ENCODE measurements at places on chromosomes 16 and 17.

DNA sequence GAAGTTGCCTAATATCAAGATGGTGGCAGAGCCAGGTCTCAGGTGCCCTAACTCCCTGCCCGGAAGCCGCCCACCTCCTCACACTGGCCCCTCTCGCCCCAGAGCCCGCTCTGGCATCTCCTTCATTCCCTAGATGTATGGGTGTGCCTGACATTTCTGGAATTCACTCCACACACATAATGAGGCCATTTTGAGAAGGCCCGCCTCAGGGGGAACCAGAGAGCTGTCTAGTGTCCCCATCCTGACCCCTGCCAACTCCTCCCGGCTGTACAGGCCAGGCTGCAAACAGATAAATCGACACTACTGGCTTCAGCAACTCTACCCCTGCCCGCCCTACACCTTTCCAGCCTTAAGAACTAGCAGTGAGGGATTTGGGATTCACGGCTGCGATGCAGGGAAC, 7.7 kb downstream of the WNT3 start:
- DNase-seq, result no peak

- DNase-seq, result no peak
Observed at GRCh38 chr16:76474048-76474447, 196.8 kb downstream of the CNTNAP4 start.

- no peak for DNase-seq
Observed at GRCh38 chr16:85029981-85030401, 2.4 kb downstream of the KIAA0513 start.

DNA sequence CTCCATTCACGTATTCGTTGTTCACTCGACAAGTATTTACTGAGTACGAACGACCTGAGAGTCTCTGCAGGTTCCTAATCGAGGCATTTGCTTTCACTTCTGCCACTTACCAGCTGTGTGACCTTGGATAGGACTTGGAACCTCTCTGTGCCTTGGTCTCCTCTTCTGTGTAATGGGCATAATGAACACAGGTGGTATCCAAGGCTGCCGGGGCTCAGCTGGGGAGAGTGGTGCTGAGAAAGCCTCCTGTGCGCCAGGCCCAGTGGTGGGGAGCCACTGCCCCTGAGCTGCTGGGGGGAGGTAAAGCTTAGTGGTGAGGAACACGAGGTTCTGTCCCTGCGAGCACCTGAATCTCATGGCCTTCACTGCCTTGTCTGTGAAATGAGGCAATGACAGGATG, 150.7 kb downstream of the IRF8 start:
- DNase-seq, result no peak

GRCh38 chr17:6561446-6561845, 5.1 kb upstream of the PITPNM3 start:
- DNase-seq, result no peak

- no peak for DNase-seq
Observed at GRCh38 chr16:3161235-3162018, 26.6 kb upstream of the OR1F1 start.

DNA sequence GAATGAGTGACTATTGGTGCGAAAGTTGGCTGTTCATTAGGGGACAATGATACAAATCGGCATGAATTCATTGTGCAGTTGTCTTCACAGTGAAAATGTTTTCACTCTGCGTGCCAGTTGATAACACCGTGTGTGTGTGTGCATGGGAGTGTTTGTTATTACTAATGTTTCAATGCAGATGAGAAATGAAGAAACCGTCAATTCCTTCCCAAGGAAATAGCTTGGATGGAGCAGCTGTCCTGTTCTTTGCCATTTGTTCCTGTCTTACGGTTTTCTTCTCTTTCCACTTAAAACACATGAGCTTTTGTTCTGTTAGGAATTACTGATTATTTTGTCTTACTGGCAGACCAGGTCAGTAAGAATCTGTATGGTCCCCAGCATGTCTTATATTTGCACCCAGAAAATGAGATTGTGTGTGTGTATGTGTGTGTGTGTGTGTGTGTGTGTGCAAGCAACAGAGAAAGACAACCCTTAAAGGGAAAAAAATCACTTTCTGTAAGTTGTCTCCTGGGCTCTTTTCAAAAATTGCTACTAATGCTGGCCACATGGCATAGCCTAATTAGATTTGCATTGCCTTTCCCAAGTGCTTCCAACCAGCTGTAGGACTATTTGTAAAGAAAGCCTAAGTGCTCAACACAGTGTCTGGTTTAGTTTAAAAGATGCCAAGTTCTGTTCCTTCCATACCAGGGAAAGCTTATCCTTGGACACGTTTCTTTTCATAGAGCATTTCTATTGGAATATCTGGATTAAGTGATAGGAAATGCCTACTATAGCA, 23.8 kb downstream of the SHISA9 start:
- no peak for DNase-seq

DNA sequence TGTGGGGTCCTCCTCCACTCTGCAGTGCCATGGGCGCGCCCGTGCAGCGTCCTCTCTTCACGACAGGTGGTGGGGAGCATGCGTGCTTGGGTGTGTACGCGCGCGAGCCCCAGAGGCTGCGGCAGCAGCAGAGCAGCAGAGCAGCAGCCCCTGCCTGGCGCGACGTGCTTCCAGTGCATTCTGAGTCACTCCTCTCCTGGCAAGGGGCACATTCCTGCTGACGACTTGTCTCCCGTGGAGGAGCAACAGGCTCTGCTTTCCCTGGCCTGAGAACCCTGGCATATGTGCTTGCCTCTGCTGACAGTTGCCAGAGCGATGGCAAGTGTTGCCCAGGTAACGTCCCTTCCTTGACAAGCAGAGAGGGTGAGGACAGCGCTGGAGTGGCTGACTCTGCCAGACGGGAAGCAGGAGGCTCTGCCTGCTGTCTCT, 133.8 kb upstream of the PLCG2 start:
- no peak for DNase-seq

GRCh38 chr17:49280061-49280460, 49.5 kb upstream of the PHOSPHO1 start:
- DNase-seq, result no peak

DNA sequence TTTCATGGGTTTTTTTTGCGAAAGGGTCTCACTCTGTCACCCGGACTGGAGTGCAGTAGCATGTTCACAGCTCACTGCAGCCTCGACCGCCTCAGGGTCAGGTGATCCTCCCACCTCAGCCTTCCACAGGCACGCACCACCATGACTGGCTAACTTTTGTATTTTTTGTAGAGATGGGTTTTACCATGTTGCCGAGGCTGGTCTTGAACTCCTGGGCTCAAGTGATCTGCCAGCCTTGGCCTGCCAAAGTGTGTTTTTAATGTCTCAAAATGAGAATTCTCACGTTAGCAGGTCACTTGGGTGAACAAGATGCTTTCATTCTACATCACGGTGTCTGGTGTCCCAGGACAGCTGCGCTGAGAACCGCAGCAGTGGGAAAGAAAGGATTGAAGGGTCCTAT, 3.2 kb downstream of the FBXO31 start:
- no peak for DNase-seq

DNA sequence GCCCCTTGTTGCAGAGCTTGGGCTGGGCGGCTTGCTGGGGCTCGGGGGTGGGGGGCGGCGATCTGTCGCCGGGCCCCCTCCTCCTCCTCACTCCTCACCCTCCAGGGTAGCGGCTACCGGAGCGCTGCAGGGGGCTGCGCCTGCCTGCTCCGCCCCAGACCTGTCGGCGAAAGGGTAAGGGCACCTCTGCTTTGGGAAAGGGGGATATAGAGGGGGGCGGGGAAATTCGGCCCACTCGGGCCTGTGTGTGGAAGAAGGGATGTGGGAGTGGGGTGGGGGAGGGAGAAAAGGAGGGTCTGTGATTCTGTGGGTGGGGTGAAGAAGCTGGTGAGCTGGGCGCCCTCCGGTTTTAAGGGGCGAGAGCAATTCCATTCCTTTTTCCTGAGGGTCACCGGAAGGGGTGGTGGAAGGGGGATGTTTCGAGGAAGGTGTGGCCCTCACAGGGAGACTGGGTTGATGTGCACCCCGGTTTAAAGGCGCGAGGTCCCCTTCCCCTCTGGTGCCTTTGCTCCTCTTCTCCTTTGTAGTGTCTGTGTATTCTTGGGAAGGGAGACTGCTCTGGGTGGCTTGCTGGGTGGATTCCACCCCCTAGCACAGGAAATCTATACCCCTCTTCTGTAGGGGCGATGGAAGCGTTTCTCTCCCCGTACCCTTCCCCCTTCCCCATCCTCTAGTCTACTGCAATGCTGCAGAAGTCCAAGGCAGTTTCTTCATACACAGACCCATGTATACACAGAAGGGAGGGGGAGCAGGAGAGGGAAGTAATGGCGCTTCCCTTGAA, 878 bp downstream of the TAOK1 start:
- no peak for DNase-seq

DNA sequence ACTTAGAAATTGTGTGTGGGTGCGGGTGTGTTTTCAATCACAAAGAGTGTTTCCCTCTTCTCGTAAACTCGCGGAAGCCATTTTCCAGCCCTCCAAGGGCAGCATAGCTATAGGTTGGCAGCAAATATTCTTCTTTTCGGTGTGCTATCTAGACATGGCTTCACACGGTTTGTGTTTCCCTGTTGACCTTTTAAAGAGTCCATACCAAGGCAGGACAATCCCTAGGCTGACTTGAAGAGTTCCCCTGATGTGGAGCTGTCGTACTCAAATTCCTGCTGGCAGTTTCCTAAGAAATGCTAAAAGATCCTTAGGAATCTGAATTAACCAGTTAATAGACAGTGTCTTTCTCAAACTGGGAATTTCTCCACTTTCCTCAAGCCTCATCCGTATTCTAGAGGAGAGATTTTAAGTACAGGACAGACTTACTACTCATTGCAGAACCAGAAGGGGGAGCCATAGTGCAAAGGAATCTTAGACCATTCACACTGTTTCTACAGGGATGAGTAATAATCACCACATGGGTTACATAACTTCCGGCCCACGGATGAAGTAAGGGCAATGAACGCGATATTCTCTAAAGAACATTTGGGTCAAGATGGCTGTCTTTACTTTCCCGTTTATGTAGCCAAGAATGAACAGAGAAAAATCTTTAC, 288.6 kb upstream of the ELAC2 start:
- no peak for DNase-seq

DNA sequence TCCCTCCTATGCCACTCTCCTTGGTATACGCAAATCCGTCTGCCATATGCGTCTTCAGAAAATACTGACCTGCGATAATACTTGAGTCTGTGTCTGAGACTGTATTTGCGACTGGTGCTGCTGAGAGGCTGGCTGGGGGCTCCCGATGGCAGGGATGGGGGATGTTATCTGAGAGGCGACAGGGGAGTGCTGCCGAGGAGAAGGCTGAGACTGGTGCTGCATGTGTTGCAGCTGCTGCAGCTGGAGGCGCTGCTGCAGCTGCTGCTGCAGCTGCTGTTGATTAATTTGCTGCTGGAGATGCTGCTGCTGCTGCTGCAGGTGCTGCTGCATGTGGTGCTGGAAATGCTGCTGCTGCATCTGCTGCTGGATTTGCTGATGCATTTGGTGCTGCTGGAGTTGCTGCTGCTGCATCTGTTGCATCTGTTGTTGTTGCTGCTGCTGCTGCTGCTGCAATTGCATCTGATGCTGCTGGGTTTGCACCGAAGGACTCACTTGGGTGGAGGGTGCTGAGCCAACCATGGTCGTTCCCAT, 107.7 kb downstream of the TOX3 start:
- no peak for DNase-seq

DNA sequence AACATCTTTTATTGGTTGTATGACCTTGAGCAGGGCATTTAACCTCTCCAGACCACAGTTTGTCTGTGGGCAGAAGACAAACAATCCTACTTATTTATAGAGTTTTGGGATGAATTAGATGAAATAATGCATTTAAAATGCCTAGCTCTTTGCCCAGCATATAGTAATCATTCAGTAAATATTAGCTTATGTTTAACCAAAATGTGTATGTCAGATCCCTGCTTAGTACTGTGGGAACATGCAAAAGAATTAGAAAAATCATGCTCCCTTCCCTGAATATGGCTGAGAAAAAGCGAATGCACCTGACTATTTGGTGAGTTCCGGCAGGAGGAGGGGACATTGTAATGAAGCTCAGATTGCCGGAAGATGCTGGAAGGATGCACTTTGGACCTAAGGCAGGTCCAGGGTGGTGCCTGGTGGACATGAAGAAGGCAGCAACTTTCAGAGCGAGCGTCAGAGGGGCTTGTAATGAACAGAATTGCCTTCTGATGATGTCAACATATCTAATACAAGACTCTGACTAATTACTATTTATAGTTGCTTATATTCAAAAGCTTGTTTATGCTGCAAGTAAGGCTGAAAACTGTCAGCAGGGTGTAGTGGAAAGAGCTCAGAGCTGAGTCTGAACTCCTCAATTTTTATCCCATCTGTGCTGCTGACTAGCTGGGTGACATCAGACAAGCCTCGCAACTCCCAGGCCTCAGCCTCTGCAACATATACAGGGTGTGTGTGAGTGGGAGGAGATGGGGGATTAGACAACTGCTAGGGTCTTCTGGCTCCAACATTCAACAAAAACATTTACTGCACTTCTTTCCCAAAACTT, 221.2 kb downstream of the PRKCA start:
- DNase-seq, result no peak

GRCh38 chr16:12494661-12495060, 309.0 kb downstream of the CPPED1 start:
- DNase-seq, result no peak

GRCh38 chr17:5299383-5299782, 17.3 kb downstream of the RABEP1 start:
- no peak for DNase-seq

DNA sequence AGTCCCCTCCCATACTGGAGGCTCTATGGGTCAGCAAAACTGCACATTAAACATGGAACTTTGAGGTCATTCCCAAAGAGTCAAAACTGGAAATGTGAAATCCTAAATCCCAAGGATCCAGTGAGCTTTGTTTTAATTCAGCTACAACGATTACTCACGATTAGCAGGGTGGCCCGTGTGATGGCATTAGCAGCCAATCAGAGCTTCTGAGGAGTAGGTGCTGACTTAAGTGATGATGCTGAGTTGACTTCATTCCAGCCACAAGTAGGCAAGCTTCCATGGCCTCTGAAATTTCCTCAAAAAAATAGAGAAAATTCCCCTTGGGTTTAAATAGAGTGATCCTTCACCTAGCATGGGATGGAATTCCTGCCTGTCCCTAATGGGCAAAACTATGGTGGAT, 28.1 kb upstream of the BEAN1 start:
- DNase-seq, result no peak

GRCh38 chr17:77887464-77888241, 70.8 kb upstream of the TNRC6C start:
- peak; percentile 45 for DNase-seq

DNA sequence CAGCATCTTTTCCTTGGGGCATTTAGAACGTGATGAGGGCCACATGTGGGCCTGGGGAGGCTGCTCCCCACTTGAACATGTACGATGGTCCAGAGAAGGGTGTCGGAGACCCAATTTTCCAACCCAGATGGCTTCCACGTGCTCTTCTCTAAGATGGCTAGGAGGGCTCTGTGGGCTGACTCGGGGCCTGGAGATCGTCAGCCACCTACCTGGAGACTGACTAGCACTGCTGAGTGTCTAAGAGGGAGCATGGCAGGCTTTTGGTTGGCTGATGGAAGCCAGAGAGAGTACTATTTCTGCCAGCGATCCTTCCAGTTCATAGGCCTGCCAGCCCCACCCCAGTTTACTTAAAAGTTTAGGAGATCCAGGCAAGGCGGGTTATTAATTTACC, 60.2 kb upstream of the CLEC18A start:
- DNase-seq, result no peak

GRCh38 chr17:41624208-41625101, at the start of gene KRT17:
KRT17 (minus strand) TSS chr17:41624575; CDS start chr17:41624509, 66 bp downstream.
- DNase-seq, result no peak

GRCh38 chr16:19274165-19274797, 11.2 kb upstream of the CLEC19A start:
- DNase-seq, result no peak

- DNase-seq, result no peak
Observed at GRCh38 chr16:62939687-62940086, 903.4 kb upstream of the CDH8 start.

All from activated CD4-positive, alpha-beta T cell treated with anti-CD3 and anti-CD28 coated beads for 24 hours (primary cell).